ENCODE measurements at places on chromosomes 1 and 21.

- peak; percentile 62 for DNase-seq
Measured at GRCh38 chr1:180269645-180270529, 39.8 kb downstream of the LHX4 start.

DNA sequence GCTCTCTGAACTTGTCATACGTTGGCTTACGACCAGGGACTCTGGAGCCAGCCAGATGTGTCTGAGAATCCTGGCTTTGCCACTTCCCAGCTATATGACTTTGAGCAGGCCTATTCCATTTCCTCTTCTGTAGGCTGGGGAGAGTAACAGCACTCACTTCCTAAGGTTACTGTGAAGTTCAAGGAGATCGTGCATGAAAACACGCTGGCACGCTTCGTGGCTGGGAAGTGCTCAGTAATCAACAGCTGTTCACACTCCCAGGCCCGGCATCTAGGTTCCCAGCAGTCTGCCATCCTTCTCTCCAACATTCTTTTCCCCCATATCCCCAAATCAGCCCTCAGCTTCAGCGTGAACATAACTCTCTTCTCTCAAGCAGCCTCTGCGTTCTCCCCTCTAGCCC, 2.0 kb downstream of the ASCL5 start:
- DNase-seq = no peak

- DNase-seq = no peak
Measured at GRCh38 chr1:117602862-117603261, 3.0 kb upstream of the TENT5C start.

DNA sequence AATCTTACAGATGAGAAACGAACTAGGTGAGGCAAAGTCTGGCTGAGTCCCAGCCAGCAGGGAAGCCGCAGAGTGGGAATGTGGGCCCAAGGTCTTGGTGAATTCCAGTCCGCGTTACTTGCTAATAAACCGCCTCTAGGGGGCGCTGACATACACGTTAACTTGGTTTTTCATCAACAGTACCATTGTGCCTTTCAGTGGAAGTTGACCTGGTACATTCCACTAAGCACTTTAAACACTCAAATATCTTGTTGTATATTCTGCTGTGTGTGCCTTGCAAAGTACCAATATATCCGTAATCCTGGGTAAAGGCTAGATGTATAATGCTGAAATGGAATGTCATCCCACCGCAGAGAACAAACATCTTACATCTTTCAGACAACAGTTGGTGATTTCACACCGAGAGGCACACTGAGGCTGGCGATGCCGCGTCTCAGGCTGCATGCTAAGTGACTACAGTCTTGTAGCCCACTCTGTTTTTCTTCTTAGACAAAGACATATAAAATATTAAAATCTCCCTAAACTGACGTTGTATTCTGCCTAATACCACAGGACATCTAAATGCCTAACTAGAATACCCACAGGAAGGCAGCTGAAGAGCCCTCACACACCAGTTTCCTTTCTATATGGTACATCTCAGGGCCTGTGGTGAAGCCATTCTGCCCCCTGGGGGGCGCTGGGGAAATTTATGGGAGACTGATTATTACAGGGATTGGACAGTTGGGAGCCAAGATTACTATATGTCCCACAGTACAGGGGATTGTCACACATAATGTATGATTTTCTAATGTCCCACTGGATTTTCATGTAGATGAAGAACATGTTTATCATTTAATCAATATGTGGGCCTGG, 49.2 kb upstream of the C1orf198 start:
- DNase-seq = peak; percentile 84

- DNase-seq = no peak
Measured at GRCh38 chr1:37317870-37318467, 156.4 kb upstream of the ZC3H12A start.

GRCh38 chr21:42850866-42851391, 28.4 kb downstream of the WDR4 start:
- DNase-seq = no peak

All from Caco-2 (cell line).